ENCODE measurements at places on chromosomes 11 and 22.

DNA sequence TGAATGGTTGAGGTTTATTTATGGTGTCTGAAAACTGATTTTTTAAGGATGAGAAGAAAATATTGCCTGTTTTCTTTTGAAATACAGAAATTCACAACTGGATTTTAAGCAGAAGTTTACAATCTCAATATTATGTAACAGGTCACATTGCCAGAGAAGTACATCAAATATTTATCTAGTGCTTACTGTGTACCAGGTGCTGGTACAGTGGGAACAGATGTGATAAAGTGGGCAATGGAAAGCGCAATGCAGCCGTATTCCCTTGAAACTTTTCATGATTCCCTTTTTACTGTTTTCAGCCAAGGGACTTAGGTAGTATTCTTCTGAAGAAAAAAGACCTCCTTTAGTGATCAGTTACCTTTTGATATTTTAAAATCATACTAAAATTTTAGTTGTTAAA lies 49.6 kb downstream of the TTC17 start:
- DNase-seq: no peak

DNA sequence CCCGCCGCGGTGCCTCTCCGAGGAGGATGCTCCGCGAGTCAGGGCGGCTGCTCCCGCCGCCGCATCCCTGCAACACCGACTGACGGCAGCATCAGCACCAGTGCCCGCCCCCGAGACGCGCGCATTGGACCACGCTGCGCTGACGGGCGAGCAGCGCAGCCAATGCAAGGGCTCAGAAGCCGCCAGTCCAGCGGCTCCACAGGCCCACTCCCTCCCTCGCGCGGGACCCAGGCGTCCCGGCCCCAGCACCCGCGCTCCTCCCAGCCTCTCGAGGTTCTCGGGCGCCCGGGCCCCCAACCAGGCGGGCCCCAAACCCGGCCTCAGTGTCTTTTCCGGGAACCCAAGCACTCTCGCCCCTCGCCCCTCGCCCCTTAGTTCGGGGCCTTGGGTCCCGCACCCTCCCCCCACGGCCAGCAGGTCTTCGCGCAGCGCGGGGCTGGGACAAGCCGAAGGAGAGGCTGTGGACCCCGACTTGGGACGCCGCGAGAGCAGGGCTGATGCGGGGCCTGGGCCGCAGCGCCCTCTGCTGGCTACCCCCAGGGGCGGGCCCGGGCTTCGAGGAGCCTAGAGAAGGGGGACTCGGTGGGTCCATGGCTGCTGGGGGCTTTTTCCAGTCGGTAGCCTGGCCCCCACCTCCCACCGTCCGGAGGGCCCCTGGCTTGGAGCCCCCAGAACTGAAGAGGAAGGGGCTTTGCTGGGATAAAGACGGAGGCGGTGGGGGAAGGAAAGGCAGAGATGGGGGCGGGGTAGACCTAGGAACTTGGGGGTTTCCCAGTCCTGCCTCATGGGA lies at the start of gene NRXN2:
Gene NRXN2 (minus strand): TSS at position 81 of the 790 bp plus-strand sequence. CDS start 9,498 bp downstream, outside the sequence.
- peak; percentile 84 for DNase-seq

GRCh38 chr11:10728154-10728553 lies 22.9 kb upstream of the CTR9 start:
- DNase-seq: no peak

DNA sequence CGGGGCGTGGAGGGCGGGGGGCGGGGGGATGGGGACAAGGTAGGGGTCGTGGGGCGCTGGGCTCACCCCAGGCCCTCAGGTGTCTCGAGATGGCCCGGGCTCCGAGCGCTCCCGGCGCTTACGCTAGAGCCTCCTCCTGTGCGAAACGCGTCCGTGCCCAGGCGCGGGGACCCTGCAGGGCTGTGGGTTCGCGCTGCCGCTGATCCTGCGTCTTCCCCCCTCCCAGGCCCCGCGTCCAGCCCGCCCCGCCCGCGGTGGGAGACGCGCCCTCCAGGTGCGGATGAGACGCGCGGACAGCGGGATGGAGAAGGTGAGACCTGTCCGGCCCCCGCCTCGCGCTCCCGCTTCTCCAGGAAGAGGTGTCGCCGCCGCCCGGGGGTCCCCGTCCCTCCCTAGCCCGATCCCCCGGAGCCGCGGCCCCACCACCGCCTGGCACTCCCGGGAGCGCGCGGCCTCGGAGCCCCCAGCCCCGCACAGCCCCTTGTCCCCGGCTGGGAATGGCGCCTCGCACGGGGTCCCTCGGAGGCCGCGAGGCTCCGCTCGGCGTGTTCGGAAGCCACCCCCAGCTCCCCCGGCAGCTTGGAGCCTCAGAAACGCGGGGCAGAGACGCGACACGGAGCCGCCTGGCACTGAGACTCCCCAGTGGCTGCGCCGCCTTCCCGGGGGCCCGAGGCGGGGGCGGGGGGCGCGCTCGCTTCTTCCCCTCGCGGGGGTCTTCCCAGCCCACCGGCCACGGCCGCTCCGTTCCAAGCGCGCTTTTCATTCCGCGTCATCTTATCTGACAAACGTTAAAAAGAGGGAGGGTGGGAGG lies 27.6 kb upstream of the TOLLIP start:
- no peak for DNase-seq

DNA sequence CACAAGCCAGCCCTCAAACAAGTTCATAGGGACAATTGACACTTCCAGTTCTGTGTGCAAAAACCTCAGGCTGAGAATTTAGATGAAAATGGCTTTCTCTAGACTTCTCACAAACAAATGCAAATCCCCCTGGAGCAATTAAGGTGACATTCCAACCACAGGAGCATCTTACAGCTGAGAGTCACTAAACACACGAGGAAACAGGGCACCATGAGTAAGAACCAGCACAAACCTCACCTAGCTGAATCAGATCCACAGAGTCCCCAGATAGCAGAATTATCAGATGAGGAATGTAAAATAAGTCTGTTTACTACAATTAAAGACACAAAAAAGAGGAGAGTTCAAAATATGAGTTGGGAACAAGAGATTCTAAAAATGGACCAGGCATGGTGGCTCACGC lies 51.5 kb downstream of the RTL6 start:
- DNase-seq: no peak

DNA sequence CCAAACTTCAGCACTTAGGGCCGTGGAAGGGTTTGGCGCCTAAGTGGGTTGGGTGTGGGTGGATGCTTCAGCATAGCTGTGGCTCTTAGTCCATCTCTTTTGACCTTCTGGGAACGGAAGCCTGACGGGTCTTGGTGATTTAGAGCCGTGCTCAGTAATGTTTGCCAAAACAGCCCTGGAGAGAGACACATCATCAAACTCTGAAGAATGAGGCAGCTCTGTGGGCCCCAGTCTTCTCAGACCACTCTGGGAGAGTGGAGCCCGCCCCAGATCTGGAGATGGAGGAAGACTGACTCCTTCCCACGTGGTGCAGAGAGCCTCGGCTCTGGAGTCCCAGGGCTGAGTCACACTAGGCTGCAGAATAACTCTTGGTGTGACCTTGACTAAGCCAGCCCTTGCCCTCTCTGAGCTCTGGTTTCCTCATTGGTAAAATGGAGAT lies 168.9 kb downstream of the C11orf91 start:
- DNase-seq: no peak

- no peak for DNase-seq
Measured at GRCh38 chr11:118837868-118838267, 45.8 kb upstream of the CXCR5 start.

GRCh38 chr11:35335226-35335625 lies 84.1 kb downstream of the SLC1A2 start:
- no peak for DNase-seq

GRCh38 chr22:22463855-22464540 lies 44.5 kb downstream of the ZNF280B start:
- peak; percentile 75 for DNase-seq

GRCh38 chr11:4713241-4713640 lies 8.7 kb downstream of the MMP26 start:
- DNase-seq: no peak

DNA sequence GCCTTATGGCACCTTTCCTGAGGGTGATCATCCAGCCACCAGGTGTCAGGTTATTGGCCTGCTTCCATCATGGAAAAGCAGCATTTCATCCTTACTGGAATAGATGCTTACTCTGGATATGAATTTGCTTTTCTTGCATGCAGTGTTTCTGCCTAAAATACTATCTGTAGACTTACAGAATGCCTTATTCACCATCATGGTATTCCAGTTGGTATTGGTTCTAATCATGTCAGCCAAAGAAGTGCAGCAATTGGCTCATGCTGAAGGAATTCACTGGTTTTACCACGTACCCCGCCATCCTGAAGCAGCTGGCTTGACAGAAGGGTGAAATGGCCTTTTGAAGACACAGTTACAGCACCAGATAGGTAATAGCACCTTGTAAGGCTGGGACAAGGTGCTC lies 194.2 kb downstream of the AASDHPPT start:
- DNase-seq: peak; percentile 2

- no peak for DNase-seq
Measured at GRCh38 chr22:47019012-47019790, 256.8 kb downstream of the TBC1D22A start.

DNA sequence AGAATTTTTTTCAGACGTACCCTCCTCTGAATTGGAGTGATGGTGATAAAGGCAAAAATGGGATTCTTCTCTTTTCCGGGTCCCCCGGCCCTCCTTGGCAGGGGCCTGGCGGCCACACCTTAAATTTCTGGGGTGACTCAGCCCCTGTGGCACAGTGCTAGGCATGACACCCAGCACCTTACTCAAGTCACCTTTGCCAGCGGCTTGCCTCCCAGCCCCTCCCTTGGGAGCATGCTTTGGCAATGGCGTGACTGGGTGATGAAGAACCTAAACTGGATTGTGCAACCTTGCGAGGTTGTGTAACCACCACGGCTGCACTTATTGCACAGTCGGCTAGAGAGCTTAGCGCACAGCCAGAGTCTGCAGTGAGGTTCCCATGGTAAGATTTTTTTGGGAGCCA lies 16.2 kb upstream of the LDLRAD3 start:
- DNase-seq: peak; percentile 79

- no peak for DNase-seq
Measured at GRCh38 chr11:1674173-1675131, 22.5 kb upstream of the KRTAP5-6 start.

GRCh38 chr11:120529911-120530310 lies 18.4 kb downstream of the GRIK4 start:
- DNase-seq: no peak

GRCh38 chr11:71309181-71309580 lies 56.8 kb upstream of the SHANK2 start:
- no peak for DNase-seq

DNA sequence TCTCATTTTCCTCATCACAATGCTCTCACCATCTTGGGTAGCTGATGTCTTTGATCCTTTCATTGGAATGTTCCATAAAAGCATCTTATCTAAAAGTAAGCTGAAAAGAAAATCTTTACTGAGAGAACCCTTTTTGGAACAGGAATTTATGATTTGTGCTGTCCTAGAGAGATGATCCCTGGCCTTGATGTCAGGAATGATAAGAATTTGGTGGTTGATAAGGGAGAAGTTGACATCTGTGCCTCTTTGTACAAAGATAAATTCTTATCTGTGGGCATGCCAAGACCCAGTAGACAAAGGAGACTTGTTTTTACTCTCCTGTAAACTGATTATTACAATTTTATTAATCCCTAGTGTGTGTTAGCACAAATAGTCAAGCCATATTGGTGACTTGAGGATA lies 36.9 kb downstream of the NAALAD2 start:
- no peak for DNase-seq

DNA sequence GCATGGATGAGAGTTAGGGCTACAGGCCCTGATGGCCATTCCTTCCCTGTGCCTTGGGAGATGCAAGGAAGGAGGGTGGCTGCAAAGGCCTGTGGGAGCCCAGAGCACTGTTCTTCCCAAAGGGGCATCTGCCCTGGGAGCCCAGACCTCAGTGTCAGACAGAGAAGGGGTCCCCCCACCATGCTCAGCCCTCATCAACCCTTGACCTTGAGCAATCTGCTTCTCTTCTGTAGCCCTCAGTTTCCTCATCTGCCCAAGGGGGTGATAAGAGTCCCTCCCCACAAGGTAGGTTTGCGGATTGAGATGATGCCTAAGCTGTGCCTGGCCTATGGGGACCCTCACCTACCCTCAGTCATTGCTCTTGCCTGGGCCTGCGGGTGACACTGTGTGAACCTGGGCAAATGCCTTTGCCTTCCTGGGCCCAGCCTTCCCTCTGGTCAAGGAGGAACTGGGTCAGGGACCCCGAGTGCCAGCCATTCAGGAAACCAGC lies 47.5 kb downstream of the IGLL5 start:
- no peak for DNase-seq

DNA sequence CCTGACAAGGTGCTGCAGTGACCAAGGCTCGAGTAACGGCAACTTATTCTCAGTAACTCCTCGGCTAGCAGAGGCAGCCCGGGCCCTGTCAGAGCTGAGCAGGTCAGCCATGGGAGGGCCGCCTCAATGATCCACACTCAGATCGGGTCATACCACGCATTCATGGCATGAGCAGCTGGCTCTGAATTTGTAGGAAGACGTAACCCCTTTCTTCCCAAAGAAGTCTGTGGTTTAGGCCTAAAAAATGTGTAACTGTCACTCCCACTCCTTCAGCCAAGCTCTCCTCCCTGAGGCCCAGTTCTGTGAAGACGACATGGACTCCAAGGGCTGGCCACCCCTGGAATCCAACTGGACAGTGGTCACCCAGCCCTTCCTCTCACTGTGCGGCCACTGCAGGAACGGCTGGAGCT lies 30.0 kb downstream of the PPP2R1B start:
- DNase-seq: no peak

- DNase-seq: no peak
Measured at GRCh38 chr22:49449377-49449776, 378.3 kb downstream of the BRD1 start.

DNA sequence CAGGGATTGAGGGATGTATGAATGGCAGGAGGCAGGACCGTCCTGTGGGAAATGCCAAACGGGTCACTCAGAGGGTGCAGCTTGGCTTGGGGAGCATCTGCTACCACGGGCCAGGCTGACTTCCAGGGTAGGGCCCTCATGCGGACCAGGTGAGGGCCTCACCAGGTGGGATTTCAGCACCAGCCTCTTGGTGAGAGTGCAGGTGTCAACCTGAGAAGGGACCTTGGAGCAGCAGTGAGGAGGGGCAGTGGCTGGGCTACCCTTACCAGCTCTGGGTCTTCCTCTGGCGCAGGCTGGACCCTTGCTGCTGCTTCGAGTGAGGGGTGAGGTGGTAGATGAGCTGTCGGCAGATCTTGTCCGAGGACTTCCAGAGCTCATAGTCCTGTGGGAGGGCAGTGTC lies 4.9 kb downstream of the LRRC75B start:
- DNase-seq: no peak

- no peak for DNase-seq
Measured at GRCh38 chr22:49663311-49663711, 164.4 kb downstream of the BRD1 start.

DNA sequence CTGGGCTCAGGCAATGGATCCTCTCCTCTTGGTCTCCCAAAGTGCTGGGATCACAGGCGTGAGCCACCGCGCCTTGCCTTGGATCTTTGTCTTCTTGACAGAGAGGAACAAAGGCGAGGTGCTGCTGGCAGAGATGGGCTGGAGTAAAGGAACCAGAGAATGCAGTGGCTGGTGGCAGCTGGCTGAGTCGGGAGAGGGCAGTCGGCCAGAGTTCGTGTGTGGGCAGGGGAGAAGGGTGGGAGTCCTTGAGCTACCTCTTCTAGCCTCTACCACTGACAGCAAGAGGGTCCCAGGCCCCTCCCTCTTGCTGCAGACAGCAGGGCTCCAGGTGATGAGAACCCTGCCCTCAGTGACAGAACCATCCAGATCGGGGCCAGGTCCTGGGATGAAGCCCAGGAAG lies 86.2 kb upstream of the LINC01488 start:
- no peak for DNase-seq

- DNase-seq: no peak
Measured at GRCh38 chr22:38148245-38148644, 33.4 kb downstream of the PLA2G6 start.

GRCh38 chr11:563812-564578 lies 3.2 kb downstream of the RASSF7 start:
- DNase-seq: no peak

Data from NCI-H2171 treated with DMSO at 0.1 percent for 48 hours (cell line).